ENCODE measurements at places on chromosomes 11 and 22. TPM values are rescaled to one million over a fixed set of nuclear protein-coding genes. Genes with fewer than 3 reads are reported as not detected.

Gene GDPD4
- total RNA-seq = not detected

Gene RASGRP2
- 28.5 TPM for total RNA-seq

Gene TRIM48
- total RNA-seq = not detected

DNA sequence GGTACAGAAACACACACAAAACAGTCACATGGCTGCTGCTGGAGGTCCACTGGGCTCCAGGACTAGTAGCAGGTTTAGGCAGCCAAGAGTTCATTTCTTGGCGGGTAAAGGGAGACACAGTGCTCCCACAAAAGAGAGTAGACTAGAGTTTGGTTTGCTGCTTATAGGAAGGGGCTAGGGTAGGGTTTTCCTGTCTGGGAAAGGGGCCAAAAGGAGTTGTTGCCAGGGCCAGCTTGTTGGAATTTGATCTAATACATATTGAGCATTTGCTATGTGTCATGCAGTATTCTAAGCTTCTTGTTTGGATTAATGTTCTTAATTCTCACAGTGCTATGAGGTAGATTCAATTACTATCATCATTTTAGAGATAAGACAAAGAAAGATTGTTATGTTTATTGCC, 195.1 kb upstream of the PLET1 start:
- no peaks in the 10 kb centered on the region for H3K27me3 ChIP-seq
- no peak overlapping the region for H3K27ac ChIP-seq
- no peak overlapping the region for H3K4me3 ChIP-seq

DNA sequence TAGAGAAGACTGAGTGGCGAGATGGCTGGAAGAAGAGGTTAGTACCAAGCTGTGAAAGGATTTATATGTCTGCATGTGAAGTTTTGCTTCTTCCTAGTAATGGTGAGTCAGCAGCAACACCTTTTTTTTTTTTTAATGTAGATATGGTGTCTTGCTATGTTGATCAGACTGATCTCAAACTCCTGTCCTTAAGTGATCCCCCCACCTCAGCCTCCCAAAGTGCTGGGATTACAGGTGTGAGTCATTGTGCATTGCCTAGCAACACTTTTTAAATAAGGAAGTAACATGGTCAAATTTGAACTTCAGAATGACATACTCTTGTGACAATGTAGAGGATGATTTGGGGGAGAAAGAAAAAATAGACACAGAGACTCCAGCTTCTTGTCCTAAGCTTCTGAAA, 6.5 kb upstream of the CSTPP1 start:
- H3K27me3 ChIP-seq = no peaks in the 10 kb centered on the region
- no peak for DNase-seq
- no peaks in the 10 kb centered on the region for H3K4me1 ChIP-seq
- H3K27ac ChIP-seq = no peak overlapping the region
- H3K4me3 ChIP-seq = no peak overlapping the region

Gene KLHL35
- not detected for total RNA-seq

GRCh38 chr11:13166036-13166435, 111.6 kb upstream of the BMAL1 start:
- no peak overlapping the region for H3K27ac ChIP-seq
- no peaks in the 10 kb centered on the region for H3K36me3 ChIP-seq
- H3K27me3 ChIP-seq = no peaks in the 10 kb centered on the region
- H3K4me1 ChIP-seq = no peaks in the 10 kb centered on the region
- no peak for DNase-seq

- no peaks in the 10 kb centered on the region for H3K27me3 ChIP-seq
- H3K4me1 ChIP-seq = peaks cover 52% of the 10 kb centered on the region
- H3K27ac ChIP-seq = peak overlapping the region; percentile 90
- no peak for DNase-seq
- peaks cover 14% of the 10 kb centered on the region for H3K36me3 ChIP-seq
Observed at GRCh38 chr22:36236388-36237319, 2.7 kb downstream of the APOL2 start.

Gene MAP6
- 22.5 TPM for total RNA-seq

Gene NUP98
- total RNA-seq = 83.5 TPM

- no peaks in the 10 kb centered on the region for H3K27me3 ChIP-seq
- H3K4me1 ChIP-seq = peaks cover 2% of the 10 kb centered on the region
- no peak for DNase-seq
- no peaks in the 10 kb centered on the region for H3K36me3 ChIP-seq
- no peak overlapping the region for H3K27ac ChIP-seq
Observed at GRCh38 chr11:122697636-122698167, 42.2 kb downstream of the UBASH3B start.

Gene CD81
- 401 TPM for total RNA-seq

GRCh38 chr22:19128946-19129727, 2.0 kb upstream of the TSSK2 start:
- peaks cover 17% of the 10 kb centered on the region for H3K36me3 ChIP-seq
- no peak for DNase-seq
- no peaks in the 10 kb centered on the region for H3K27me3 ChIP-seq
- no peaks in the 10 kb centered on the region for H3K4me1 ChIP-seq

Gene PI4KA
- 137 TPM for total RNA-seq

Gene CCDC73
- not detected for total RNA-seq

DNA sequence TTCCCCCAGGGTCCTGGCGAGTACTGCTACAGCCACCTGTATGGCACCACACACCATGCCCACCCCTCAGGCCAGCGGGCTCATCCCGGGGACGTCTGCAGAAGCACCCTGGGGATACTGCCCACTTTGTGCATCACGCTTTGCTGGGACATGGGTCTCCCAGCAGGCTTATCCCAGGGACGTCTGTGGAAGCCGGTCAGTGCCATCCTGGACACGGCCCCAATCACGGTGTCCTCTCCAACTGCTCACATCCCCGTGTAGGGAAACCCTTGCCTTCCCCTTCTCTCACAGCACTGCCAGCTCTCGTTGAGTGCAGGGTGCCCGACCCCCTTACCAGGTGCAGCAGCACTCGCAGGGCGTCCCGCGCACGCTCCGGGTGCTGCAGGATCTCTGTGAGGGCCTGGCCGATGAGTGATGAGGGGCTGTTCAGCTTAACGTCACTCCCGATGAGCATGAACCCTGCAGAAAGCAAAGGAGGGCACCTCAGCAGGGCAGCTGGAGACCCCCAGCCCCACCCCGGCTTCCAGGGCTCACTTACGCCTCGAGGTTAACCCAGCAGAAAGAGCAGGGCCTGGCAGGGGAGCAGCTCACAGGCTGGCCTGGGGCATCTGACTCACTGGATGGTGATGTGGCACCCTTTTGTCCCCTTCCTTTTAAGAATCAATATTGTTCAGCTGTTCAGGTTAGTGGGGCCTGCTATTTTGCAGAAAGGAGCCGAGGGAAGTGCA, 76.9 kb upstream of the PITPNB start:
- no peak overlapping the region for H3K27ac ChIP-seq
- H3K27me3 ChIP-seq = no peaks in the 10 kb centered on the region
- H3K4me3 ChIP-seq = no peak overlapping the region
- H3K4me1 ChIP-seq = peaks cover 4% of the 10 kb centered on the region
- no peaks in the 10 kb centered on the region for H3K36me3 ChIP-seq

DNA sequence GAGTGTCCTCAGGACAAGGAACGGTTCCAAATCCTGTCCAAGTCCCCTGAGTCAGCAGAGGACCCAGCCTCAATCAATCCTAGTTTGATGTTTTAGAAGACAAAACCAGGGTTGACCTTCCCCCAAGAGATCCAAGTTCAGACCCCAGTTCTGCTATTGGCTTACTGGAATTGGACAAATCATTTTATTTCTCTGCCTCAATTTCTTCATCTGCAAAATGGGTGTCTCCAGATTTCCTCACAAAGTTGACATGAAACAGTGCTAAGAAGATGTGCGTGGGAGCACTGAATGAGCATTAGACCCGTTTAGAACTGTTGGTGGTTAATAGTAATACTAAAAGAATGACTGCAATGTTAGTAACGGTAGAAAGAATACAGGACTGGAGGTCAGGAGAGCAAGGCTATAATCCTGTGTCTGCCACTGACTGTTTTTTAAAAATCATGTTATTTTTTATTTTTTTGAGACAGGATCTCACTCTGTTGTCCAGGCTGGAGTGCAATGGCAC, 32.8 kb upstream of the SCUBE1 start:
- peaks cover 54% of the 10 kb centered on the region for H3K27me3 ChIP-seq
- no peak overlapping the region for H3K27ac ChIP-seq
- DNase-seq = no peak
- H3K36me3 ChIP-seq = no peaks in the 10 kb centered on the region
- H3K4me3 ChIP-seq = no peak overlapping the region
- peaks cover 11% of the 10 kb centered on the region for H3K4me1 ChIP-seq

GRCh38 chr11:118843565-118843964, 40.1 kb upstream of the CXCR5 start:
- H3K27me3 ChIP-seq = no peaks in the 10 kb centered on the region
- no peak for DNase-seq
- H3K4me3 ChIP-seq = no peak overlapping the region

GRCh38 chr11:116842909-116843308, 5.5 kb upstream of the APOA1 start:
- DNase-seq = no peak
- no peaks in the 10 kb centered on the region for H3K27me3 ChIP-seq

DNA sequence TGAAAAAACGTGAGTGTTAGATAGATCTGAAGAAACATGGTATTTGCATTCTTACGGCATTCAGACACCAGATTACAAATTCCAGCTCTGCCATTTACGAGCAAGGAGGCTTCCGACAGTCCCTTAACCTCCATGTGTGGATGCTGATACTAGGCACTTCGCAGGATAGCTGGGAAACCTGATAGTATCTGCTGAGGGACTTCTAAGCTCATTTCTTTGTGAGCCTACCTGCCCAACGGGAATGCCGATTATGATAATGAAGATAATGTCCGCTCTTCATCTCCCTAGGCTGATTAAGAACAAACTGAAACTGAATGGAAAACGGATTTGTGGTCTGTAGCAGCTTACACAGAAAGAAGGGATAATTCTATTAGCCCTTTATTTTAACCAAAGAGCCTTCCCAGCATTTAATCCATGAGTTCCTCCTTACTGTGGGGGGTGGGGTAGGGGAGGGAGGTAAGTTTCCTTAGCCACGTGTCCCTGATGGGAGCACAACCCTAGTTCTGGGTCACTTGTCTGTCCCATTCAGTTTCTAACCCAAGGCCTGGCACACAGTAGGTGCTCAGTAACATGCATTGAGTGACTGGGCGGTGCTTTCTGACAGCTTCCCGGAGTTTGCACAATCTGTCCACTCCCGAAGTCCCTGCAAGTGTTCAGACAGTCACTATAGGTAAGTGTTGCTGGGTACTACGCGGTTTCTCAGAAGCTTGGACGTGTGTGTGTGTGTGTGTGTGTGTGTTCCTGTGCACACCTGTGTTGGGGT, 39.2 kb downstream of the CD6 start:
- H3K27ac ChIP-seq = no peak overlapping the region
- H3K27me3 ChIP-seq = peaks cover 15% of the 10 kb centered on the region
- H3K4me1 ChIP-seq = peaks cover 18% of the 10 kb centered on the region
- H3K4me3 ChIP-seq = no peak overlapping the region

GRCh38 chr22:49264696-49265095, 563.0 kb downstream of the BRD1 start:
- H3K27me3 ChIP-seq = peaks cover 13% of the 10 kb centered on the region
- DNase-seq = no peak
- H3K4me3 ChIP-seq = no peak overlapping the region
- no peaks in the 10 kb centered on the region for H3K4me1 ChIP-seq

DNA sequence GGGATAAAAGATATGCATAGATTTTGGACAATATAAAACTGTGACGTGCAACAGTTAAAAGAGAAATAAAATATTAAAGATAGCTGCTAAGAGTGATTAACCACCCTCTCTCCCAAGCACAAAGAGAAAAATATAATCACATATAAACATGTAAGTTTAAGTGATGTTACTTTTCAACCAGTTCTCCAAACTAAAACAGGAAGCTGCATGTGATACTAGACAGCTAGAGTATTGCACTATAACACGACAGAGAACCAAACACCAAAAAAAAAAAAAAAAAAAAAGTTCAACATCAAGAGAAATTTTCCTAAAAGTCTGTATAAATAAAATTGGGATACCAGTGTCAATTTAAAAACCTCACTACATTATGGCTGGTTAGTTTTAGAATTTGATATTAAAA, 79.1 kb downstream of the PICALM start:
- no peak overlapping the region for H3K4me3 ChIP-seq
- H3K36me3 ChIP-seq = peaks cover 11% of the 10 kb centered on the region
- no peak for DNase-seq
- no peaks in the 10 kb centered on the region for H3K27me3 ChIP-seq
- peaks cover 16% of the 10 kb centered on the region for H3K4me1 ChIP-seq
- no peak overlapping the region for H3K27ac ChIP-seq

- H3K27ac ChIP-seq = no peak overlapping the region
- no peaks in the 10 kb centered on the region for H3K27me3 ChIP-seq
- H3K36me3 ChIP-seq = peaks cover 8% of the 10 kb centered on the region
- no peak overlapping the region for H3K4me3 ChIP-seq
- DNase-seq = no peak
Observed at GRCh38 chr11:46431211-46431610, 39.6 kb upstream of the CHRM4 start.

DNA sequence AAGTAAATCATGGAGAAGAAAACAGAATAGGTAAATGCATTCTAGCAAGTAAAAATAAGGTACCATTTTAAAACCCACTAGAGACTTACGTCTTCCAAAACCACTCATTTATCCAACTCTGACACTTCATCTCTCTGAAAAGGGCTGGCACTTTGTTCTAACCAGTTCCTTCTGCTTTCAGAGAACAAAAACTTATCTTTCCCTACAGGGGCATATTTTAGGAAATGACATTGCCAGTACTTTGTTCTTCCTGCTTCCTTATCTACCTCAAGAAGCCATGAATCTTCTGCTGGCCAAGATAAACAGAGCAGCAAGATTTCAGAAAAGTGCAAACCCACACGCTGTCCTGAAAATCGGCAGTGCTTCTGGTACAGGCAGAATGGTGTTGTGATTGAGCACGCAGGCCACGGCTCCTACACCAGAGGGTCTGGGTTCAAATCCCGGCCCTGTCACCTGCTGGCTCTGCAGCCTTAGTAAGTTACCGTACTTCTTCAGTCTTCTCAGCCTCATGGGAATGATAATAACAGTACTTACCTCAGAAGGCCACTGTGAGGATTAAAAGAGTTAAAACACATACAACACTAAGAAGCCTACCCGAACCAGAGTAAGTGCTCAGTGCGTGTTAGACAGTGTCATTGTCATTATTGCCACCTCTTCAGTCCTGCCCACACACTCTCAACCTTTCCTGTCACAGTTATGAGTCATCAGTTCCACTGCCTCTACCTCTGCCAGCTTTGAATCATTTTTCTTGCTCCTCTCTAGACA, 11.0 kb downstream of the MPZL3 start:
- no peaks in the 10 kb centered on the region for H3K4me1 ChIP-seq
- no peak overlapping the region for H3K27ac ChIP-seq
- H3K27me3 ChIP-seq = no peaks in the 10 kb centered on the region
- no peak for DNase-seq
- H3K36me3 ChIP-seq = no peaks in the 10 kb centered on the region

GRCh38 chr11:7672276-7672959, 882 bp downstream of the CYB5R2 start:
- no peaks in the 10 kb centered on the region for H3K36me3 ChIP-seq
- H3K27me3 ChIP-seq = peaks cover 32% of the 10 kb centered on the region
- no peak overlapping the region for H3K27ac ChIP-seq
- peaks cover 20% of the 10 kb centered on the region for H3K4me1 ChIP-seq

GRCh38 chr11:133579165-133580031, 47.1 kb upstream of the OPCML start:
- H3K27ac ChIP-seq = no peak overlapping the region
- no peak overlapping the region for H3K4me3 ChIP-seq
- no peaks in the 10 kb centered on the region for H3K36me3 ChIP-seq
- H3K4me1 ChIP-seq = no peaks in the 10 kb centered on the region
- DNase-seq = no peak

Gene NRXN2
- total RNA-seq = 6.8 TPM

Gene MS4A6E
- not detected for total RNA-seq

Gene IL18
- total RNA-seq = 5.8 TPM

GRCh38 chr11:119320776-119321524, 4.0 kb upstream of the MCAM start:
- peak overlapping the region; percentile 53 for H3K4me3 ChIP-seq
- DNase-seq = peak; percentile 92
- H3K27me3 ChIP-seq = no peaks in the 10 kb centered on the region
- peak overlapping the region; percentile 94 for H3K27ac ChIP-seq
- H3K36me3 ChIP-seq = no peaks in the 10 kb centered on the region
